ENCODE measurements at places on chromosomes 7 and 10. TPM values are rescaled to one million over a fixed set of nuclear protein-coding genes. Genes with fewer than 3 reads are reported as not detected.

Gene PNLIPRP2
- not detected for total RNA-seq

Gene CTAGE8
- not detected for total RNA-seq

Gene SPDYE11
- not detected for total RNA-seq

Gene EPDR1
- total RNA-seq, result 43.8 TPM

Measured in smooth muscle cell of the pulmonary artery (primary cell).